Fibroblast of skin of left biceps (primary cell): ENCODE measurements at places on chromosomes 2 and 18.
A peak's percentile ranks its signal among the peaks of the same experiment; 100 is the strongest.

DNA sequence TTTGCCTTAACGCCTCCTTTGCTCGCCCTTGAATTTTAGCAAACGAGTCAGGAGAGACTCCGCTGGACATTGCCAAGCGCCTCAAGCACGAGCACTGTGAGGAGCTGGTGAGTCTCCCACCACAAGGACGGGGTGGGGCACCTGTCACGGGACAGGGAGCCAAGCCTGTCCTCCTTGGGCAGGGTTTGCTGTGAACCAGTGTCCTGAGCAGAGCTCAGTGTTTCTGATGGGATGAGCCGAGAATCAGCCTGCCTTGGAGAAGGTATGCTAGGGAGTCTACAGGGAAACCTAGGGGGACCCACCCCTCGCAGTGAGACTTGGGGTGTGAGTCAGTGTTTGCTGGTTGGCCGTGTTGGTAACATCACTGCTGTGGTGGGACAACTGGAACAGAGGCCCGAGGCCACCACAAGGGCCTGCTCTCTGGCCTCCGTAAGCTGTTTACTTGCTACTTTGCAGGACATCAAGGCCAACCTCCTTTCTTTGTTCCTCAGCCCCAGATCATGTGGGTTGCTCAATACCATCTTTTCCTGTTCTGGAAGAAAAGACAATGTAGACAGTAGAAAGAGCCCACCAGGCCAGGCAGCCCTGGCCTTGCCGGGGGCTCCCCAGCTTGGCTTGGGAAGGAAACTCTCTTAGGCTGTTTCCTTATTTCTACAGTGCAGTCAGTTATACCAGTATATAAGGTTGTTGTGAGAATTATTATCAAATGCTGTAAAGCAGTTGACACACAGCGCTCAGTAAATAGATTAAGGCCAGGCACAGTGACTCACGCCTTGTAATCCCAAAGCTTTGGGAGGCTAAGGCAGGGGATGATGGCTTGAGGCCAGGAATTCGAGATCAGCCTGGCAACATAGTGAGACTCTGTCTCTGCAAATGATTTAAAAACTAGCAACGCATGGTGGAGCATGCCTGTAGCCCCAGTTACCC is 42.4 kb downstream of the ITGB1BP1 start:
- peak; percentile 86 for DNase-seq

GRCh38 chr2:220473611-220474010 is 846.2 kb downstream of the SLC4A3 start:
- no peak for DNase-seq

GRCh38 chr2:235996419-235996818 is 171.8 kb downstream of the GBX2 start:
- DNase-seq: no peak

GRCh38 chr2:16678964-16679363 is 13.3 kb upstream of the CYRIA start:
- DNase-seq: no peak

GRCh38 chr2:170523506-170523905 is 191.6 kb upstream of the SP5 start:
- no peak for DNase-seq

- no peak for DNase-seq
Observed at GRCh38 chr2:220460257-220460985, 833.0 kb downstream of the SLC4A3 start.

- no peak for DNase-seq
Observed at GRCh38 chr2:110639972-110640371, 37.9 kb downstream of the BUB1 start.

DNA sequence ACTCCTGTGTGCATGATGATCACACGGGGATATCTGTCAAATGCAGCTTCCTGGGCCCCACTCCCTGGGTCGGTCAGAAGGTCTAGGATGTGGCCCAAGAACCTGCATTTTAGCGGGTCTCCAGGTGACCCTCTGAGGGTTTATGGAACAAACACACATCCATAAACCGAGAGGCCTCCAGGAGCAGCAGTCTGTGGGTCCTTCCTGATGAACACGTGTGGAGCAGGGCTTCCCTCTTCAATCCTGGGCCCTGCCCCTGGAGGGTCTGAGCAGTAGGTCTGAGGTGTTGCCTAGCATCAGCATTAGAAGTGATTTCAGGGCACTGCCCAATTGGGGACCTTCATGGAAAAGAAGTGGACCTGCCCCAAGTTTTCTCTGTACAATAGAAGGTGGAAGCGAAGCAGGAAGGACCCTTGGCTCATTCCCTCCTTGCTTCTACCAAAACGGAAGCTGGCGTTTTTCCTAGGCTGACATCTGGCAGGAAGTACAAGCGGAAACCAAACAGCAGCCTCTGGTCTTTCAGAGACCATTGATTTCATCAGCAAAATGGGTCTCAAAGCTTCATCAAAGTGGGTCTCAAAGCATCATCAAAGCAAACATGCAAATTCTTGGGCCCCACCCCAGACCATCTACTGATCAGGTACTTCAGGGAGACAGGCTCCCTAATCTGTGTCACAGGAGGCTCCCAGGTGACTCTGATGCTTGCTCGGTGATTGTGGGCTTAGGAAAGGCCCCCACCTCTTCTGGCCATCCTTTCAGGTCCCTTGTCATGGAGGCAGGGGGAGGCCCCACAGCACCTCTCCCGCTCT is 30.7 kb downstream of the INO80C start:
- DNase-seq: no peak

- DNase-seq: peak; percentile 82
Observed at GRCh38 chr2:42102024-42102590, 54.3 kb downstream of the PKDCC start.
